CD8-positive, alpha-beta memory T cell (primary cell): ENCODE measurements at places on chromosomes 1 and 21.

DNA sequence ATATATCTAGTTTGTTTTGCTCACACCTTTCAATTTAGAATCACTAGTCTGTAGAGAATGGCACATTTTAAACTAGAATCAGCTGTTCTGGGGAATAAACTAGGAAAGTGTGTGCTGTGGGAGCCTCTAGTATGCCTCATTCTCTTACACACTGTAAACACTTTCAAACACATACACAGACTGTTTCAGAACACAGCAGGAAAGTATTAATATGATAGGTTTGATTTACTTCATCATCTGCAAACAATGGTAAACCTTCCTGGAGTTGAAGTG is 67.1 kb upstream of the ABCG1 start:
- H3K27ac ChIP-seq: no peak overlapping the region
- no peak overlapping the region for H3K4me3 ChIP-seq
- no peaks in the 10 kb centered on the region for H3K4me1 ChIP-seq
- DNase-seq: no peak

DNA sequence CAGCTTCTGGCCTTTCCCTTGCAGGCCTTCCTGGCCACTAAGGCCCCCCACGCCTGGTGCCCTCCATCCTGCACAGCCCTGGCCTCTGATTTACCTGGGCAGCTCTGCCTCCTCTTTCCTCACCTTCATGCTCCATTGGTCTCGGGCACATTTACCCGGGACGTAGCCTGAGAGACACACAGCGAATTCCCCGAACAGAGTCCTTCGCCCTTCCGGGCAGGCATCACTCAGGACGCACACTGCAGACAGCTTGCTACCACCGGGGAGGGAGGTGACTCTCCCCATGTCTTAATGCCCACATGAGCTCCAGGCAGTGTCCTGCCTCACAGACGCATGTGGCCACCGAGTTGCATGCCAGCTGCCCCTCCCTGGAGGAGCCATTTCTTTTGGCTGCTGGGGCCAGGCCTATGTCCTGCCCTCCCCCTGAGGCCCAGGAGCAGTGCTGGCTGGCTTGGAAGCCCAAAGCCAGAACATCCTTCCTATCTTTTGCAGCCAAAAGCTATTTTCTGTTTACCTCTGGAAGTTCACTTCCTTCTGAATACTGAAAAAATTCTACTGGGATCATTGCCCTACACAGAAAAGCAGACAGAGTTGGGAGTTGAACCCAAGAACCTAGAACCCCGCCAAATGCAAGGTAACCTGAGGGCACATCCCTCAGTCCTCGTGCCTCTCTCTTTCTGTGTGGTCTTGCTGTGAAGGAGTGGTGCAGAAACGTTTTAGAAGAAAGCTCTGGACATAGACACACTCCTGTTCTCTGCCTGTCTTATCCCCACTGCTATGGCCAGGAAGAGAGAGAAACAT is 209.5 kb downstream of the TOMM20 start:
- no peak overlapping the region for H3K27ac ChIP-seq
- no peak for DNase-seq
- H3K27me3 ChIP-seq: no peaks in the 10 kb centered on the region

- H3K4me1 ChIP-seq: no peaks in the 10 kb centered on the region
- DNase-seq: no peak
Observed at GRCh38 chr1:200136384-200136783, 108.9 kb downstream of the NR5A2 start.

- DNase-seq: no peak
- no peak overlapping the region for H3K27ac ChIP-seq
- no peaks in the 10 kb centered on the region for H3K4me1 ChIP-seq
- no peaks in the 10 kb centered on the region for H3K27me3 ChIP-seq
Observed at GRCh38 chr1:56439610-56440264, 139.6 kb downstream of the PLPP3 start.

GRCh38 chr1:23497777-23498439 is 13.9 kb upstream of the ASAP3 start:
- H3K4me1 ChIP-seq: no peaks in the 10 kb centered on the region
- DNase-seq: no peak
- H3K27ac ChIP-seq: no peak overlapping the region
- H3K4me3 ChIP-seq: no peak overlapping the region
- no peaks in the 10 kb centered on the region for H3K27me3 ChIP-seq

GRCh38 chr21:16323596-16323995 is 593.8 kb downstream of the USP25 start:
- no peaks in the 10 kb centered on the region for H3K27me3 ChIP-seq
- no peak overlapping the region for H3K27ac ChIP-seq
- H3K4me3 ChIP-seq: no peak overlapping the region

- H3K36me3 ChIP-seq: no peaks in the 10 kb centered on the region
- no peak overlapping the region for H3K27ac ChIP-seq
Observed at GRCh38 chr1:205589618-205590456, 42.0 kb downstream of the ELK4 start.

DNA sequence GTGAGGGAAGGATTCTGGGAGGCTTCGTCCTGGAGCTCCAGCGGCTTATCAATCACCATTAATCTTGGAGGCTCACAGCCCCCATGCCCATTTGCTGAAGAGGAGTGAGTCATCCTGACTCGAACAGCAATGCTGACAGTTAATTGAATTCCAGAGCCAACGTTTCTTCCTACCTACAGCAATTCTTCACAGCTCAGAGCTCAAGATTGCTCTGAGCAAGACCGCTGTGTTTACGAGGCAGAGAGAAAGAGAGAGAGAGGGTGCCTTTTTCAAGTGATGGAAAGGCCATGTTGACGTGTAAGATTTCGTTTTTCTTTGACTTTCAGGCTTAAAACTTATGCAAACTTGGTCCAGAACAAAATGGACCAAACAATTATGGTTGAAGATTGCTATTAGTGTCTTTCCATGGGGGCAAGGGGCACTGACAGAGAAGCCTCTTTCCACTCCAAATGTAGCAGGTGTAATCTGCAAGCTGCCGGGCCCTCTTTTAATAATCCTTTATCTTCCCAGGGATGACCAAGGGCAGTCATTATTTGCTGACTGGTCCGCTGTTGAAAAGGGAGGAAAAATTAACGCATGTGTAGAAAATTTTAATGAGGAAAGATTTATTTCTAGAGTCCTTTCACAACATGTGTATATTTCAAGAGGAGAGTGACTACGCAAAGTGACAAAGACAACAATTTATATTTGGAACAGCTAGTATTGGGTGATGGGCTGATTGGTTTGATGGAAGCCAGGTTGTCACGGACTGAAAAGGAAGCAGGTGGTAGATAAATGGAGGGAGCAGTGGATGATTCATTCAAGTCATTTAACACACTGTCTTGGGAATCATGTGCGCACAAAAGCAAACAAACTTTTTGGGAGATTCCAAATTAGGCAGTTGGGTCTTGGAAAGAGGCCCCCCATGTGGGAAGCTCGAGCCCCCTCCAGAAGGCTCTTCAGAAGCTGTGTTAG is 136.1 kb upstream of the IRF2BP2 start:
- no peaks in the 10 kb centered on the region for H3K27me3 ChIP-seq
- H3K4me1 ChIP-seq: no peaks in the 10 kb centered on the region
- no peak overlapping the region for H3K27ac ChIP-seq
- no peak for DNase-seq
- no peak overlapping the region for H3K4me3 ChIP-seq

DNA sequence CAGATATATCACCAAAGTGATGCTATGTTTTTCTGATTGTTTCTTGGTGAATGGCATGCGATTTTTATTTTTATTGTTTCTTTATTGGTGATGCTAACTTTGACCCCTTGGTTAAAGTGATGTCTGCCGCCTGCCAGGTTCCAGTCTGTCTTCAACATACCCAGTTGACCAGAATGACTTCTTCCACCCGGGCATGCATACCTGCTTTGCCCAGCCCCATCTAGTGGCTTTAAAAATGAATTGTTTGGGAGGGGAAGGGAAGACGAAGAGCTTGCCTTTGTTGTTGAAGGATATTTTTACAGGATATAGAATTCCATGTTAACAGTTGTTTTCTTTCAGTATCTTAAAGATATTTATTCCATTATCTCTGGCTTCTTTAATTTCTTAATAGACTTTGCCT is 65.1 kb downstream of the ATG4C start:
- DNase-seq: no peak
- no peak overlapping the region for H3K27ac ChIP-seq
- H3K27me3 ChIP-seq: no peaks in the 10 kb centered on the region
- H3K4me1 ChIP-seq: no peaks in the 10 kb centered on the region
- no peaks in the 10 kb centered on the region for H3K36me3 ChIP-seq

DNA sequence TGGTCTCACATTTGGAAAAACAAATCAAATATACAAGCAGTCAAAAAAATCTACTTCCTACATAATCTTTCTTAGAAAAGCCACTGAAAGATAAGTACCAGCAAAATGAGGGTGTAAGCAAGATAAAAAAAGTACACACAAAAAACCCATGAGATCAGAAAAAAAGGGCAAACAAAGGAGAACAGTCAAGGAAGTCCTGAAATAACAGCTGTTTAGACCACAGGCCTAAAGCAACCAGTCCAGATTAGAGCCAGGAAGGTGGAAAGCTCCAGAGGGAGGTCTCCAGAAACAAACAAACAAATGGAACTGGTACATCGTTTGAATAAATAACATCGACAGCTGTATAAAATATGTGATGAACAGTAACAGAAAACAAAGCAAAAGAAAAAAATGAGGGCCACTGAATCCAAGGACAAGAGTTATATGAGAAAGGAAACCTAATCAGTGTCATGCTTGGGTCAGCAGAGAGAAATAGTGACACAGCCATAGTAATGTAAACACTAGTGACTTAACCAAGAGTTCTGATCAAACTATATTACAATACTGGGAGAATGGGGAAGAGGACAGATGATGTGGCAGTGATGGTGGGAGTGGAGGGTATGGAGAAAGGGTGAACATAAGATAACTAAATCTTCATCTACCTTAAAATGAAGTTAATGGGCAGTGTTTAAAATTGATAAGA is 67.5 kb downstream of the NVL start:
- DNase-seq: no peak
- no peak overlapping the region for H3K27ac ChIP-seq
- peaks cover 13% of the 10 kb centered on the region for H3K4me1 ChIP-seq
- no peak overlapping the region for H3K4me3 ChIP-seq

DNA sequence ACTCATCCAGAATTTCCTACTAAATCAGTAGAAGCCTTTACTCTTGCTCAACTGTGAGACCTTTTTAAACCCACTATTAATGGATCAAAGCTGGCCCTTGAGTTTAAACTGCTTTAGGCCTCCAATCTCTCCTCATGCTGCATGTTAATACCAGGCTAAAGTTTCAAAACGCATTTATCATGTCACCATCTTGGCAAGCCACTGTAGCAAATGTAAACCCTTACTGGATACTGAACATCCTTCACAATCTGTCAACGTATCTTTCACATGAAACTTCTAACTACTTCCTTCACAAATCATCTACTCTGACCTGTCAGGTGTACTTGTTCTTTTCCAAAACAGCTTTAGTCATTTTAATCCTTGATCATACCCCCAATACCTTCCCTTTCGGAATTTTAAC is 3.0 kb downstream of the PAXBP1 start:
- no peak overlapping the region for H3K4me3 ChIP-seq
- no peak for DNase-seq
- H3K27ac ChIP-seq: no peak overlapping the region
- no peaks in the 10 kb centered on the region for H3K27me3 ChIP-seq
- peaks cover 52% of the 10 kb centered on the region for H3K4me1 ChIP-seq

DNA sequence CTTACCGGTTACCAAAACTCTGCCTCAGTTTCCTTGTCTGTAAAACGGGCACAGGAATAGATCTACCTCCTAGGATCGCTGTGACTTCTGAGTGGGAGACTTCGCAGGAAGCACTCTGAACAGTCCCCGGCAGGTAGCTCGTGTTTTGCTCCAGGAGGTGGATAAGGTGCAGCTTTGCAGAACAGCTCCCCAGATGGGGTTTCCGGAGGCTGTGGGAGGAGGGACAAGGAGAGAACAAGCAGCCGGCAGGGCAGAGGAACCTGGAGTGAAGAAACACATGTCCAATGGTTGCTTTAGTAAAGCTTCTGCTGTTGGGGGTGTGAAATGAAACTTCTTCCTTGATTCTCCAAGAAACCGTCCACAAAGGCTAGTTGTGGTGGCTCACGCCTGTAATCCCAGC is 95.5 kb upstream of the TARDBP start:
- DNase-seq: no peak
- peaks cover 5% of the 10 kb centered on the region for H3K27me3 ChIP-seq
- H3K4me3 ChIP-seq: no peak overlapping the region
- H3K4me1 ChIP-seq: peaks cover 29% of the 10 kb centered on the region

DNA sequence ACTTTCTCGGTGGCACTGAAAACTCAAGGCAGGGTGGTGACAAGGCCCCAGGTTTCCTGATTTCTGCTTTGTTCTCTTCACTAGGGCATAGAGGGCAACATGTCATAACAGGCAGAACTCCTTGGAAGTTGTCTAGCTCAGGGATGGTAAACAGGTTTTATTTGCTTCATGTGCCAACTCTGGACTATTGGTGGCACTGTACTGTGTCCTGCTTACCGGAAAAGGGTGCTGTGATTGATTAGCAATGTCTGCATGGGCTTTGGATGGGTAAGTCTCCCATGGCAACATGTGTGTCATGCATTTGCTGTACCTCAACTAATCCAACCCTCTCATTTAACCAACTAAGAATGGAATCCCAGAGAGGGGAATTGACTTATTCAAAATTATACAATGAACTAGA is 70.7 kb upstream of the USP24 start:
- no peaks in the 10 kb centered on the region for H3K4me1 ChIP-seq
- no peak overlapping the region for H3K4me3 ChIP-seq
- DNase-seq: no peak

DNA sequence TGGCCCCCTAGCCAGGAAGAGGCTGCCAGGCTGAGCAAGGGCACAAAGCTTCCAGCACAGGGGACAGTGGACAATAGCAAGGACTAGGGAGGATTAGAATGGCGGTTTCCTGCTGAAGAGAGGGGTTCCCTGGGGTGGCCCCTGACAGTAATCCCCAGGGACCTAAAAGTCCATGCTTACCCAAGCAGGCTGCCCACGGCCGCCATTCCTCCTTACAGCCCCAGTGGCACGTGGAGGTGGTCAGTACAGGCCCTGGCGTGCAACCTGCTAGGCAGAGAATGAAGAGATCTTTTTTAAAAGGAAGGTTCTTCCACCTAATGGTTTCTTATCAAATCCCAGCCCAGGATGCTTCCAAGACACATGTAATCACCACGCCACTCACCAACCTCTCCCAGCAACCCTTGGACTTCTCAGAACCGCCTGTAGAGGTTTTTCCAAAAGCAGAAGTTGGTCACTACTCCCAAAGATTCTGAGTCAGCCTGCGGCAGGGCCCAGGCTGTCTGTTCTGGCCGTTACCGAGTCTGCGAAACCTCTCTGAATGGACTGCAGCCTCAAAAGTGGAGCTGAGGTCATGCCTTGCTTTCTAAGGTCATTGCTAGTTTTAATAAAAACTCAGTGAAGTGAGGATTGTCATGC is 926 bp downstream of the MRPL55 start:
- H3K36me3 ChIP-seq: peaks cover 13% of the 10 kb centered on the region
- DNase-seq: no peak
- H3K4me1 ChIP-seq: peaks cover 31% of the 10 kb centered on the region

GRCh38 chr1:55700359-55701130 is 485.4 kb upstream of the USP24 start:
- H3K27ac ChIP-seq: no peak overlapping the region
- no peak for DNase-seq
- H3K4me3 ChIP-seq: no peak overlapping the region
- no peaks in the 10 kb centered on the region for H3K4me1 ChIP-seq
- no peaks in the 10 kb centered on the region for H3K36me3 ChIP-seq
- H3K27me3 ChIP-seq: no peaks in the 10 kb centered on the region

- H3K4me3 ChIP-seq: peak overlapping the region; percentile 96
- H3K4me1 ChIP-seq: peaks cover 71% of the 10 kb centered on the region
- no peak overlapping the region for H3K27ac ChIP-seq
- no peak for DNase-seq
- no peaks in the 10 kb centered on the region for H3K36me3 ChIP-seq
Observed at GRCh38 chr1:205318231-205318991, 3.1 kb downstream of the NUAK2 start.
